ENCODE measurements at places on chromosomes 3 and 15.

- DNase-seq, result no peak
- H3K27me3 ChIP-seq, result no peaks in the 10 kb centered on the region
- H3K27ac ChIP-seq, result no peak overlapping the region
- H3K4me3 ChIP-seq, result no peak overlapping the region
Measured at GRCh38 chr3:170081079-170081741, 43.4 kb downstream of the GPR160 start.

DNA sequence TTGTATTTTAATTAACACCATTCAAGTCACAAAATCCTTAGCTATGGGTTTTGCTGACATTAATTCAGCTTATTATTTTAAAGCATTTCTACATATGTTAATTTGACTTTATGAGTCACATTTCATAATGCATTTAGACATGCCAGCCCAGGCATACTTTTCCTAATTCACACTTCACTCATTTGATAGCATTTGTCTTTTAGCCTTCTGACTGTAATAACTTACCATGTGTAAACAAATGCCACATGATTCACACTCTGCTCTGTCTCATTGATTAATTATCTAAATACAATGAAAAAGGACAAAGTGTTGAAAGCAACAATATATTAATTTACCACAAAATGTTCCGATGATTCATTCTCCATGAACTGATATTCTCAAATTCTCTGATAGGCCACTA, 927.8 kb upstream of the EPHA6 start:
- no peaks in the 10 kb centered on the region for H3K4me1 ChIP-seq
- H3K27me3 ChIP-seq, result no peaks in the 10 kb centered on the region
- DNase-seq, result no peak
- H3K27ac ChIP-seq, result no peak overlapping the region
- no peak overlapping the region for H3K4me3 ChIP-seq

DNA sequence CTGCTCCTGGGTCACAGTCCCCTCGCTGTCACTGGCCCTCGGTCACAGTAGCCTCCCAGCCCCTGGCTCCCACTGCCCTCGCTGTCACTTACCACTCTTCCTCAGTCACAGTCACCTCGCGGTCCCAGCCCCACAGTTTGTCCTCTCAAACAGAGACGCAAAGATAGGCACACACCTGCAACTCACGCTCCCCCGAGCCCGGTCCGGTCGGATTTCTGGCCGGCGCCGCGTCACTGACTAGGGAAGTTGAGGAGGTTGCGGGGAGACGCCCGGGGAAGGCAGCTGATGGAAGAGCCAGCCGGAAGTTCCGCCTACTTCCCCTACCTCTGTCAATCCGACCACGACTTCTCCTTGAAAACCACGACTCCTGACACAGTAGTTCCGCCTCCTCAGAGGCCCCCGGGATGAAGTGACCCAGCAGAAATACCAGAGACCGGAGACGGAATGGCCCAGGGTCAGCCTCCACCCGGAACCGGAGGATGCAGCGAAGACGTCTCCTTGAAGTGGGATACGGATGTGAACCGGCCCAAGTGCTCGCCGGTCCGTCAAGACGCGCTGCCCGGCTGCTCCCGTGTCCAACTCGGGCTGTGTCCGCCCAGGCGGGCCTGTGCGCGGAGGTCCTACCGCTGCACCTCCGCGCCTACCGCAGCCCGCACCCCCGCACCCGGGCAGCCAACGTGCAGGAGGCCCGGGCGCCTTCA, at the start of gene PCYT1A:
PCYT1A (minus strand) TSS at position 287 of the 701 bp plus-strand sequence. CDS start 17,195 bp downstream, outside the sequence.
- H3K4me1 ChIP-seq, result peaks cover 22% of the 10 kb centered on the region
- H3K4me3 ChIP-seq, result peak within 1 kb of the TSS; percentile 100
- peak within 1 kb of the TSS; percentile 91 for H3K27ac ChIP-seq

- no peak overlapping the region for H3K27ac ChIP-seq
- H3K4me3 ChIP-seq, result no peak overlapping the region
- H3K36me3 ChIP-seq, result no peaks in the 10 kb centered on the region
- DNase-seq, result no peak
- H3K27me3 ChIP-seq, result no peaks in the 10 kb centered on the region
Measured at GRCh38 chr3:158492685-158493084, 78.3 kb upstream of the MLF1 start.

- no peaks in the 10 kb centered on the region for H3K36me3 ChIP-seq
- no peaks in the 10 kb centered on the region for H3K4me1 ChIP-seq
- no peaks in the 10 kb centered on the region for H3K27me3 ChIP-seq
- H3K27ac ChIP-seq, result no peak overlapping the region
- no peak overlapping the region for H3K4me3 ChIP-seq
Measured at GRCh38 chr3:69674752-69675151, 64.5 kb upstream of the MITF start.

- no peak for DNase-seq
- H3K27ac ChIP-seq, result no peak overlapping the region
- H3K4me1 ChIP-seq, result no peaks in the 10 kb centered on the region
- no peak overlapping the region for H3K4me3 ChIP-seq
- H3K36me3 ChIP-seq, result no peaks in the 10 kb centered on the region
Measured at GRCh38 chr15:88401251-88401995, 65.8 kb downstream of the MRPL46 start.

DNA sequence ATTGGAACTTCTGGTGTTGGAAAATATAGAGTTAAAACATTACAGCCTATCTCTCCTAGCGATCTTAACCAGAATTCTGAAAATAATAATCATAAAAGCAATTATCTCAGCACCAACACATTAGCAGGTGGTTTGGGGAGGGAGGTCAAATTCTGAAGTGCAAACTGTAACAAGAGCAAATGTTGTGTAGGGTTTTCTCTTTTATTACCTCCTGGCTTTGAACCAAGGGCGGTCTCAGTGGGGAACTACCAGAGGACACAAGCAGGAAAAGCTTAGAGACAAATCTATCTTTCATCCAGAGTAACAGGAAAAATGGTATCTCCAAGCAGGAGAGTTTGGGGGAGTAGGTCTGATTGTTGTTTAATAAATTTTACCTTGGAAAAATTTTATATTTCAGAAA, 5.5 kb upstream of the ARRDC4 start:
- no peak overlapping the region for H3K4me3 ChIP-seq
- H3K36me3 ChIP-seq, result no peaks in the 10 kb centered on the region
- peaks cover 6% of the 10 kb centered on the region for H3K4me1 ChIP-seq

GRCh38 chr15:73454096-73454495, 11.1 kb downstream of the REC114 start:
- no peak for DNase-seq
- no peaks in the 10 kb centered on the region for H3K36me3 ChIP-seq
- no peaks in the 10 kb centered on the region for H3K27me3 ChIP-seq
- no peak overlapping the region for H3K27ac ChIP-seq
- no peaks in the 10 kb centered on the region for H3K4me1 ChIP-seq
- H3K4me3 ChIP-seq, result no peak overlapping the region

GRCh38 chr15:81901319-81901718, 144.5 kb downstream of the MEX3B start:
- no peaks in the 10 kb centered on the region for H3K27me3 ChIP-seq
- no peak overlapping the region for H3K4me3 ChIP-seq
- no peaks in the 10 kb centered on the region for H3K4me1 ChIP-seq
- no peaks in the 10 kb centered on the region for H3K36me3 ChIP-seq

DNA sequence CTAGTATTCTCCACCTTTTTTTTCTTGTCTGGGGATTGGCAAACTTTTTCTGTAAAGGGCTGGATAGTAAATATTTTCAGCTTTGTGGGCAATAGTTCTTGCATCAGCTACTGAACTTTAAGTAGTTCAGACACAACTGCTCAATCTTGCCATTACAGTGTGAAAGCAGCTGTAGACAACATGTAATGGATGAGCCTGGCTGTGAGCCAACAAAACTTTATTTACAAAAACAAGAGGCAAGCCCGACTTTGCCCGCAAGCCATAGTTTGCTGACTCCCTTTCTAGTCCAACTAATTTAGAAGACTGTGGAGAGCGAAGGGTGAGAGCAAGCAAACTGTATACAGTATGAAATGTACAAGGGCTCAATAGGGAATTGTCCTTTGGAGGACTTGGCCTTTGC, 6.2 kb downstream of the FRMD4B start:
- no peaks in the 10 kb centered on the region for H3K4me1 ChIP-seq
- no peaks in the 10 kb centered on the region for H3K36me3 ChIP-seq
- peaks cover 9% of the 10 kb centered on the region for H3K27me3 ChIP-seq
- no peak overlapping the region for H3K4me3 ChIP-seq
- H3K27ac ChIP-seq, result no peak overlapping the region
- DNase-seq, result no peak
